ENCODE measurements at places on chromosomes 13 and 19.
A peak's percentile ranks its signal among the peaks of the same experiment; 100 is the strongest.

DNA sequence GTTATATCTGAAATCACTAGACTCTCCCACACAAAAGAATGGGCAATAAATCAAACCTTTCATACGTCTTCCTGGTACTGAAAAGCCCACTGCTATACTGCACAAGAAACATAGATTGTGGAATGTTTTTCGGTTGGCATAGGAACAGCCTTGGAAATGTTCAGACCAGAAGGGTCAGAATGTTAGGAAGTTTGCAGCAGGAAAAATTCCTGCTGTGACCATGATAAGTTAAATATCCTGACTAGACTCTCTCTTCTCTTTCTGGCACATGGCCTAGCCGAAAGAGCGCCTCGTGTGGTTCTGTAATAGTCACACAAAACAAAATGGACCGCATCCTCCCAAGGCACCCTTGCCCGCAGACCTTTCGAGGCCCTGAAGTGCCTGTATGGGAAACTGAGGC, 427.2 kb downstream of the COG6 start:
- no peak for ATAC-seq

DNA sequence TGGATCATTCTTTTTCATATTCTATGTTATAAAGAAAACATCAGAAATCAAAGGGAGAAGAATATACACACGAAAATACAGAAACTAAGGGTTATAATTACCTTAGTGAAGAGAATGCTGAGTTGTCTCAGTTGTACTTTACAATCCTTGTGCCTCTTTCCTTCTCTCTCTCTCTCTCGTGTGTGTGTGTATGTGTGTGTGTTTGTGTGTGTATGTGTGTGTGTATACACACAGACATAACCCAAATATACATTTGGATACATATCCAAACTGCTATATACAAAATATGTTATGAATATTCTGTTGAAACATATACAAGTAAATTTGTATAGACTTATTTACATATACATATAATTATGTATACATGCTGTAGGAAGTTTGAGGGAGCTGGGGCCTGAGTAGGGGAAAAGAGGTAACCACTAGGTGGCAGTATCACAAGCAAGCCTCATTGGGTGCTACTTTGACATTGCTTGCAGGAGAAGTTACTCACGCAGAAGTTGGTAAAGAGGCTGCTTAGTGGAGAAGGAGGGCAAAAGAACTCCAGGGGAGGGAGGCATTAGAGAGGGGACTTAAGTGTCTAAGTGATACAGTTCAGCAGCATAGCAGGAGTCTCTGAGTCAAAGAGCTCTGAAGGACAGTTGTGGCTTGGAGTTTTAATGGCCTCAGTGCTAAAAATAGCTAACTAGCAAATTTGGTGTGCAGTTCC, 465.1 kb upstream of the PCDH20 start:
- no peak for ATAC-seq

DNA sequence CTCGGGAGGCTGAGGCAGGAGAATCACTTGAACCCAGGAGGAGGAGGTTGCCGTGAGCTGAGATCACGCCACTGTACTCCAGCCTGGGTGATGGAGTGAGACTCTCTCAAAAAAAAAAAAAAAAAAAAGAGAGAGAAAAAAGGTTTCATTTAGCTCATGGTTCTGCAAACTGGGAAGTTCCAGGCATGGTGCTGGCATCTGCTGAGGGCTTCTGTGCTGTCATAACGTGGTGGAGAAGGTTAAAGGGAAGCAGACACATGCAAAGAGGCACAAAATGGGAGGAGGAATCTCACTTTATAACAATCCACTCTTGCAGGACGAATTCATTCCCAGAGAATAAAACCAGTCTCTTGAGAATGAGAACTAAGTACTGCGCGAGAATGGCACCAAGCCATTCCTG, 34.9 kb upstream of the SIAH3 start:
- no peak for ATAC-seq

- no peak for ATAC-seq
Observed at GRCh38 chr19:3479834-3480215, 500 bp downstream of the SMIM24 start.

- no peak for ATAC-seq
Observed at GRCh38 chr19:30053558-30053957, 111.5 kb downstream of the URI1 start.

DNA sequence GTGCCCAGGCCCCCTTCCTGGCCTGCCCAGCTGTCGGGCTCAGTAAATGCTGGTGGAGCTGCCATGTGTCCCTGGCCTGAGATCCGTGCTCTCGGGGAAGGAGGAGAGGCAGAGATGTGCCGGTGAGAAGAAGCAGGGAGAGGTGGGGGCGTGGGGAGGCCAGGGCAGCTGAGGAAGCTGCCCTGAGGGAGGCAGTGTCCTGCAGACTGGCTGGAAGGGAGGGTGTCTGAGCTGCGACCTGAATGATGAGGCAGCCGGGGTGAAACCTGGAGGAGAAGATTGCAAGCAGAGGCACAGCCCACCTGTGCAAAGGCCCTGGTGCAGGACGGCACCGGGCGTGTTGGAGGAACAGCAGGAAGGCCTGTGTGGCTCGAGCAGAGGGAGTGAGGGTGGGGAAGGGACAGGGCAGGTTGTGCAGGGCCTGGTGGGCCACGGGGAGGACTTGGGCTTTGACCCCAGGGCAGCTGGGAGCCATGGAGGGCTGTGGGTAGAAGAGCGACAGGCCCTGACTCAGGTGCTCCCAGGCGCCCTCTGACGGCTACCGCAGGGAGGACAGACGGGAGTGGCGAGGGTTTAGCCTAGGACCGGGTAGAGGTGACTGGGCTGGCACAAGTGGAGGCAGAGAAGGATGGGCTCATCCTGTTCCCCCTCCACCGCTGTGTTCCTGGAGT, 14.0 kb upstream of the CELF5 start:
- peak; percentile 74 for ATAC-seq

DNA sequence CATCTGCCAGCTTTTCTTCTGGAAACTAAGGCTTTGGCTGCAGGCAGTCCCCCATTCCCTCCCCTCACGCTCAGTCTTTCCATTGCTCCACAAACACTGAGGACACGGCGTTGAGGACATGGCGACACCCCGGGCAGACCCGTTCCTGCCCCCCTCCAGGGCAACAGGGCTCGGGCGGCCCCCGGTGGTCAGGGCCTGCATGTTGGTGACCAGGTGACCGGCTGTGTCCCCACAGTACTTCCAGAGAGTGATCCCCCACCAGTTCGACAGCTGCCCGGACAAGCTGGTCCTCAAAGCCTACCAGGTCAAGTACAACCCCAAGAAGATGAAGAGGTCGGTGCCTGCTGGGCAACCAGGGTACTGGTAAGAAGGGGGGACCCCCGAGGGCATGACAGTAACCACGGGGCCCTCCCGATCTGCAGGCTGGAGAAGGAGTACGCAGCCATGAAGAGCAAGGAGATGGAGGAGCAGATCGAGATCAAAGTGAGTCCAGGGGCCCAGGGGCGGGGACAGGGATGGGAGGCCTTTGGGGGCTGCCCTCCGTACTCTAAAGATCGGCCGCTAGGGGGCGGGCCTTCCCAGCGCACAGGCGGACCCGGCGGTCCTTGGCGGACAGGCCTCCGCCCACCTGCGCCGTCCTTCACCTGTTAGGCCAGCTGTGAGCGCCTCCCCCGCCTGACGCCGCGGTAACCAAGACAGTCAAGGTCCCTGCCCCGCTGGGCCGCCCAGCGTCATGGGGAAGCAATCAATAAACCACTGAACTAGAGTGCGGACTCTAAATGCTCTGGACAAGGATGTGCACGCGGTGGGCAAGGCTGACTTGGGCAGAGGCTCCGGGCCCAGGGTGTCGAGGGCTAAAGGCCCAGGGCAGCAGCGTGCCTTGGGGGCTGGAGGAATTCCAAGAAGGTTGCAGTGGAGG, 21.1 kb downstream of the PRR36 start:
- peak; percentile 81 for ATAC-seq

DNA sequence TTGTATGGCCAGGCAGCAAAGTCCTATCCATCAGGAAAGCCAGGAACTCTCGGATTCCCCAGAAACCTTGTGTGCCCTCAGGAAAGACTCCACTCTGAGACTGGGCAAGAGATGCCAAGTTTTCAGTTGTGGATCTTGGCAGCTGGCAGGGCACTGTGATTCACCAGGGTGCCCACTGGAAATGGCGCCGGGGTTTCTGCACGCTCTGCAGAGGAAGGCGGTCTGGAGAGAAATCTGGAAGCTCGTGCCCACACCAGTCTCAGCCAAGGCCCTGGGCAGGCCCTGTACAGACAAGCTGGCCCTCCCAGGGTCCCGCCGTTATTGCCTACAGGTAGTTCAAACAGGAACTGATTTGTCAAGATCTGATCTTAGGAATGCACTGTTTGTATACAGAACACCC, 4.9 kb downstream of the NAPA start:
- ATAC-seq: no peak

GRCh38 chr13:28622286-28622685, 36.6 kb upstream of the POMP start:
- no peak for ATAC-seq

- no peak for ATAC-seq
Observed at GRCh38 chr13:29505950-29506349, 89.5 kb downstream of the SLC7A1 start.
